ENCODE measurements at places on chromosomes 7 and 10. TPM values are rescaled to one million over a fixed set of nuclear protein-coding genes. Genes with fewer than 3 reads are reported as not detected.

GRCh38 chr10:43075612-43076003 lies 1.3 kb upstream of the RET start:
- DNase-seq, result peak; percentile 25

- DNase-seq, result no peak
Observed at GRCh38 chr10:16648366-16648765, 126.7 kb upstream of the C1QL3 start.

DNA sequence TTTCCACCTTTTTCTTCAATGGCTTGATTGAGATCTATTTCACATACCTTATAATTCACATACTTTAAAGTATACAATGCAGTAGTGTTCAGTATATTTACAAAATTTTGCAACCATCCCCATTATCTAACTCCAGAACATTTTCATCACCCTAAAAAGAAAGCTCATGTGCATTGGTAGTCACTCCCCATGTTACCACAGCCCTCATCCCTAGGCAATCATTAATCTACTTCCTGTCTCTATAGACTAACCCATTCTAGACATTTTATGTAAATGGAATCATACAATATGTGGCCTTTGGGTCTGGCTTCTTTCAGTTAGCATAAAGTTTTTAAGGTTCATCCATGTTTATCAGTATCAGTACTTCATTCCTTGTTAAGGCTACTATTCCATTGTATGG lies 214.2 kb downstream of the WDR11 start:
- DNase-seq, result no peak

DNA sequence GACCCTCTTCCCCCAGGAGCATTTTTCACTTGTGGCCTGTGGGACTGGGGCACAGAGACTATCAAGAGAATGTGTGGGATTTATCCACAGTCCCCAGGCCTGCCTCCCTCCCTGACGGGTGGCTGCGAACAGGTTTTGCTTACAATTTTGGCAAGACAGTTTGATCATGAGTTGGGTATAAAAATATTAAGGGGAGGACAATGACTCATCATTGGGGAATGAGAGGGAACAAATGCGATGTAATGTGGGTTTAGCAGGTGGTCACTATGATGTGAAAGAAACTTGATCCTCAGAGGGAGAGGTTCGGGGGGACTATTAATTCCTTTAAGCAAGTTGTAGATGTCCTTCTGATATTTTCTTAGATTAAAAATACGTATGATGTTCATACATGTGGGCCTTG lies 52.2 kb downstream of the EMX2 start:
- DNase-seq, result no peak

GRCh38 chr7:99258501-99258900 lies 14.1 kb upstream of the MYH16 start:
- no peak for DNase-seq

- DNase-seq, result no peak
Observed at GRCh38 chr10:70504521-70505358, 26.2 kb downstream of the PALD1 start.

DNA sequence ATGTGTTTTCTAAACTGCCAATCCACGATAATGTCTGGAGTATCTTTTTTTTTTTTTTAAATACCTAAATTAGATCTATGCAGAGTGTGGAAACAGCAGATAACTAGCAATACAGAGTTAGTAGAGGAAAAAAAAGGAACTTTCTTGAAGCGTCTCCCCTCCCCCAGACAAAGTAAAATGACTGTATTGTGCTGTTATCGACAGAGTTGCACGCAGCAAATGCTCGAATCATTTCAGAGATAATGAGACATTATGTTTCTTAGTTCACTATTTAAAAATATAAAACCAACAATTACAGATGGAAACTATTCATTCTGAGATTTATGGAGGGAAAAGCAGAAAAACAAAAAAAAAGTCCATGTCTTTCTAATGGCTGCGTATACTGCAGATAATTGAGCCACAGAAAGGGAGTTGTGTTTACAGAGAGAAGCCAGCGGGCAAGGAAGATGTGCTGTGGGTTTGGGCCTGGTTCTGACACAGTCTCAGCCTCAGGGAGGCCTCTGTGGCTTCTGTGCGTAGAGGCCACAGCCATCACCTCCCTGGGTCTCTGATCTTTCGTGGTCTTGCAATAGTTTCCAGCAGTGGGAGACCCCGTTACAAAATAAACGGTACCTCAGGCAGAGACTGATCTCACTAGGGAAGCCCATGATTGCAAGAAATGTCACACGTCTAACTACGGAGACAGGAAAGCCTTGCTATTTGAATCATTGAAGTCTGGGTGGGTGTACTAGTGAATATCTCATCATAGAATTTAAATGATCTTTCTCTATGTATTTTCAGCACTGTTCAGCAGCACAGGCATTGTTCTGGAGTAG lies 19.1 kb upstream of the KLF6 start:
- DNase-seq, result no peak

- no peak for DNase-seq
Observed at GRCh38 chr10:132599732-132600131, 62.1 kb downstream of the INPP5A start.

GRCh38 chr10:13270877-13271551 lies 28.9 kb downstream of the PHYH start:
- DNase-seq, result no peak

GRCh38 chr7:99040104-99040958 lies 103.6 kb downstream of the SMURF1 start:
- peak; percentile 74 for DNase-seq

The CTAGE8 gene
- not detected for total RNA-seq

The LRIT1 gene
- total RNA-seq, result not detected

The ATG9B gene
- total RNA-seq, result not detected

The SLC13A1 gene
- total RNA-seq, result not detected

The PLEKHS1 gene
- total RNA-seq, result not detected

The TMEM168 gene
- 14.4 TPM for total RNA-seq

Data from left ventricle myocardium superior (tissue), 1 donor.